ENCODE measurements at places on chromosomes 3 and 15. TPM values are rescaled to one million over a fixed set of nuclear protein-coding genes. Genes with fewer than 3 reads are reported as not detected.

DNA sequence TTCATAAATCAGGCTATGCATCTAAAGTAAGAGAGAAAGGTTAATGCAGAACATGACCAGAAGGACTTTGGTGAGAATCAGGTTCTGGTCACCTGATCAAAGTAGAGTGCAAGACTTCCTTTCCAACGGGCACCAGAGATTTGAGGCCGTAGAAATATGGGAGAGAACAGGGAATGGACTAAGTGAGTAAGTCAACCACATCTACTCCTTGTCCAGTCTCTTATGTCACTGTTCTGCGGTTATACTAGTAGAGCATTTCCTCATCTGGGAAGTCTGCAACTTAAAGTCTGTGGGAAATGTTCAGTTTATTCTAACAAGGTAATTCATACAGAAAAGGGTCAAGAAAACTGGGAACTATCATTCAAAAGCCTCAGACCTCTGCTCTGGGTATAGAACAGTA is 232.8 kb downstream of the CPNE4 start:
- no peaks in the 10 kb centered on the region for H3K27me3 ChIP-seq
- H3K4me1 ChIP-seq, result no peaks in the 10 kb centered on the region
- no peak for DNase-seq
- H3K27ac ChIP-seq, result no peak overlapping the region

- no peak for DNase-seq
- H3K4me3 ChIP-seq, result no peak overlapping the region
- no peak overlapping the region for H3K27ac ChIP-seq
- H3K36me3 ChIP-seq, result no peaks in the 10 kb centered on the region
Measured at GRCh38 chr3:3605226-3605625, 194.0 kb upstream of the LRRN1 start.

- H3K27ac ChIP-seq, result no peak overlapping the region
- H3K27me3 ChIP-seq, result no peaks in the 10 kb centered on the region
- H3K4me3 ChIP-seq, result no peak overlapping the region
- H3K36me3 ChIP-seq, result no peaks in the 10 kb centered on the region
- H3K4me1 ChIP-seq, result peaks cover 7% of the 10 kb centered on the region
Measured at GRCh38 chr15:48850648-48851047, 27.3 kb upstream of the EID1 start.

GRCh38 chr15:60590935-60591495 is 112.1 kb upstream of the ICE2 start:
- H3K27ac ChIP-seq, result peak overlapping the region; percentile 83
- no peaks in the 10 kb centered on the region for H3K36me3 ChIP-seq
- H3K27me3 ChIP-seq, result peaks cover 45% of the 10 kb centered on the region
- peak overlapping the region; percentile 70 for H3K4me3 ChIP-seq

DNA sequence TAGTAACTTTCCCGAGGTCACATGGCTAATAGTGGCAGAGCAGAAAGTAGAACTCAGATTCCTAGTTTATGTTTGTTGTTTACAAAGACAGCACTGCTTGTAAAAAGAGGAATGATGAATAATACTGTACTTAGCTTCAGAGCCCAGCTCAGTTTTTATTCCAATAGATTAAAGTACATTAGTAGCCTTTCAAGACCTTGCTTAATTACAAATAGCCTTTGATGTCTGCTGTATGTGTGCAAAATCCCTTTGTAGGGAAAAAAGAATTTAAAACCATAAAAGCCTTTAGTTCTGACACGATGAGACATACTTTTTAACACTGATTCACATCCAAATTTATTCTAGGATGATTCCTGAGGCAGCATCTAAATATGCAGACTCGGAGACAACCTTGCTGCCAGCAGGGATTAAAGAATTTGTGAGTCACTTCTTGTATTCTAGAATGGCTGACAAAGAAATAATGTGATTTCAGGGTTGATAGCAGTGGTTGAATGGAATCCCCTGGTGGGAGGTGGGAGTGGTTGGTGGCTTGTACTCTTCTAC is 324.2 kb upstream of the TGFBR2 start:
- H3K27me3 ChIP-seq, result no peaks in the 10 kb centered on the region
- no peak for DNase-seq
- no peak overlapping the region for H3K4me3 ChIP-seq
- no peaks in the 10 kb centered on the region for H3K4me1 ChIP-seq
- H3K36me3 ChIP-seq, result no peaks in the 10 kb centered on the region
- no peak overlapping the region for H3K27ac ChIP-seq

The ALS2CL gene
- 17.2 TPM for polyA plus RNA-seq

The SPINK8 gene
- polyA plus RNA-seq, result not detected

- no peak overlapping the region for H3K27ac ChIP-seq
- DNase-seq, result no peak
- H3K4me1 ChIP-seq, result no peaks in the 10 kb centered on the region
- no peak overlapping the region for H3K4me3 ChIP-seq
- H3K27me3 ChIP-seq, result no peaks in the 10 kb centered on the region
- H3K36me3 ChIP-seq, result no peaks in the 10 kb centered on the region
Measured at GRCh38 chr3:25191673-25192072, 236.4 kb upstream of the RARB start.

- no peak overlapping the region for H3K27ac ChIP-seq
- no peak overlapping the region for H3K4me3 ChIP-seq
- DNase-seq, result no peak
- no peaks in the 10 kb centered on the region for H3K4me1 ChIP-seq
- no peaks in the 10 kb centered on the region for H3K27me3 ChIP-seq
Measured at GRCh38 chr3:108328821-108329486, 32.6 kb downstream of the HHLA2 start.

DNA sequence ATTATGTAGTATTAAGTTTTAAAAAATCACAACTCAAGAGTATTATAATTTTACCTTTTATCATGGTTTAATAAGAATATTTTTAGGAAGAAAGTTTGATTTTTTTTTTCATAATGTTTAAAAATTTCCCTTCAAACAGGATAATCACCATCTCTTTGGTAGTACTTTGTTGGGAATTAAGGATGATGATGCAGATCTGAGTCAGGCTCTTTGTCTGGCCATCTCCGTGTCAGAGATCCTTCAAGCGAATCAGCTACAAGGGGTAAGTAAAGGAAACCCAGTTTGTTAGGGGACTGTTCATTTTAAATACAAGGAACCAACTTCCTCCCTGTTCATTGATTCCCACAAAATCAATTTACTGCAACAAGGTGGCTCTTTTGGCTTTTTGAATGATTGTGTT is 36.8 kb upstream of the NIT2 start:
- H3K27me3 ChIP-seq, result no peaks in the 10 kb centered on the region
- no peak for DNase-seq
- H3K27ac ChIP-seq, result no peak overlapping the region
- no peaks in the 10 kb centered on the region for H3K4me1 ChIP-seq
- no peak overlapping the region for H3K4me3 ChIP-seq

DNA sequence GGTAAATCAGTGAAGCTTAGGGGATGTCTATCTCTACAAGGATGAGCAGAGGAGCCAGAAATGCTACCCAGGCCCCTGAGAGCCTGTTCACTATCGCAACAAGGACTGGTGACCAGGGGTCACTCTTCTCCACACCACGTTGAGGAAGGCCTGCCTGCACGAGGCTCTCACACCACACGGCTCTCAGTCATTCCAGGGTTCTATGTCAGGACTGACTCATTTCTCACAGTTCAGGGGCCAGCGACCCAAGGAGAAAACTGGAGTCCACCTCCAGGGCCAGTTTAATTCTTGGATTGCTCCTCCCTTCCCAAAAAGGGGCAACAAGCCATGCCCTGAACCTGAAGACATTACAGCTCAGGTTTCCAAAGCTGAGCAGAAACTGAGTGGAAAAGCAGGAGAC is 33.9 kb downstream of the ANP32A start:
- H3K36me3 ChIP-seq, result peaks cover 4% of the 10 kb centered on the region
- H3K27ac ChIP-seq, result peak overlapping the region; percentile 28
- no peak for DNase-seq
- no peaks in the 10 kb centered on the region for H3K27me3 ChIP-seq

The CHRD gene
- 16.1 TPM for polyA plus RNA-seq

DNA sequence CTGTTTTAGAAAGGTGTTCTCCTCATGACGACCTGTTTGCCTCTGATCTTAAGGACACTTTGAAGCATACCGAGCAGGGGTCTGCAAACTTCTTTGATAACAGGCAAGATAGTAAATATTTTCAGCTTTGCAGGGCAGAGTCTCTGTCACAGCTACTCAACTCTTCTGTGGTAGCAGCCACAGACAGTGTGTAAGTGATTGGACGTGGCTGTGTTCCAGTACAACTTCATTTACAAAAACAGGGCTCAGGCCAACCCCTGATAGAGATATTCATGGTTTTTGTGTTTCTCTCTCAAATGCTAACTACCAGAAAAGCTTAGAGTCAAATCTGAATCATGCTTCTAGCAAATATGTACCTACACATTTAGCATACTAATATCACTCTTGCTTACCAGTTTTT is 51.5 kb downstream of the TGFBR2 start:
- no peak for DNase-seq
- H3K36me3 ChIP-seq, result no peaks in the 10 kb centered on the region
- peaks cover 24% of the 10 kb centered on the region for H3K4me1 ChIP-seq
- no peaks in the 10 kb centered on the region for H3K27me3 ChIP-seq
- H3K4me3 ChIP-seq, result no peak overlapping the region

The GATA2 gene
- polyA plus RNA-seq, result 3.5 TPM

DNA sequence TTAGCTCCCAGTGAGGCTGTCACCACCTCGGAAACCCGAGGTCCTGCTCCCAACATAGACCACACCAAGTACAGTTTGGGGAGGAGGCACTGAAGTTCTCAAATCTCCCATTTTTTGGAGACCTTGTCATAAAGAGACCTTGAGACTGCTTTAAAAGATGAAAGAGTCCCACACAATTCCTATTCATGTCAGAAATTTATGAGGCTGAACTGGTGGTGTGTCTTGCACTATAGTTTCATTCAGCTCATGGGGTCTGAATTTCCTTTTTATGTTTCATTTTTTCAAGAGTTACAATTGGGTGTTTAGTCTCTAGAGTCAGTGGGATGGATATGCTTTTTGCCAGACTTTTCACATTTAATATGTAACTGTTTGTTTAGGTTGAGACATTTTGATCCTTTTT is 318.1 kb upstream of the LRRFIP2 start:
- H3K27ac ChIP-seq, result no peak overlapping the region
- no peaks in the 10 kb centered on the region for H3K27me3 ChIP-seq

GRCh38 chr15:78104566-78105475 is 12.5 kb downstream of the SH2D7 start:
- H3K36me3 ChIP-seq, result no peaks in the 10 kb centered on the region
- H3K4me1 ChIP-seq, result no peaks in the 10 kb centered on the region
- no peak overlapping the region for H3K4me3 ChIP-seq
- no peak overlapping the region for H3K27ac ChIP-seq
